ENCODE measurements at places on chromosomes 4 and X.

GRCh38 chr4:41763729-41764128, 15.2 kb upstream of the PHOX2B start:
- no peak for DNase-seq

DNA sequence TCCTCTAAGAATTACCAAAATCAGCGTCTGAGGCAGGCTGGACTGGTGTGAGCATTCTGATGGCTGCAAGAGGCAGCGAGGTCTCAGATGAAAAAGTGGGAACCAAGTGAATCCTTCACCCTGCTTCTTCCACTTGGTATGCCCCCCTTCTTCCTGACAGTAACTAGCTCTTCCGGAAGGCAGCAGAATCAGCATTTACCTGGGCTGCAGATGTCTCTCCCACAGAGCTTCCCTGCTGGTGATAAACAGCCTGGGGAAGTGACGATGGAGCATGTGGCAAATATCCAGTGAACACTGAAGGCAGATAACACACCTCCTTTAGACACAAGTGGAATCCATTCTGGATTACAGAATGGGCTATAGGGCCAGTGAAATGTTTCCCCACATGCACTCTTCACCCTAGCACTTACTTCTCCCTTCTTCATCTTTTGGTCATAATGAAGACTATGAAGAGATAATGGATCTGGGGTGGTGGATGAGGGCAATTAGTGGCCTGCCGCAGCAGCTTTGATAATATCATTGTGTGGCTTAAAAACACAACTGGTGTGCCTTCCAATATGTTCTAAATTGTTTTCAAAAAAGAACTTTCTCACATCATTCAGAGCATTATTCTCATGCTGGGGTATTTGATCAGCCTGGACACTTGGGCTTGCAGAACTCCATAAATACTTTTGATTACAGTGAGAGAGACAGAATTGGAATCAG, 60.8 kb upstream of the TBC1D9 start:
- no peak for DNase-seq

DNA sequence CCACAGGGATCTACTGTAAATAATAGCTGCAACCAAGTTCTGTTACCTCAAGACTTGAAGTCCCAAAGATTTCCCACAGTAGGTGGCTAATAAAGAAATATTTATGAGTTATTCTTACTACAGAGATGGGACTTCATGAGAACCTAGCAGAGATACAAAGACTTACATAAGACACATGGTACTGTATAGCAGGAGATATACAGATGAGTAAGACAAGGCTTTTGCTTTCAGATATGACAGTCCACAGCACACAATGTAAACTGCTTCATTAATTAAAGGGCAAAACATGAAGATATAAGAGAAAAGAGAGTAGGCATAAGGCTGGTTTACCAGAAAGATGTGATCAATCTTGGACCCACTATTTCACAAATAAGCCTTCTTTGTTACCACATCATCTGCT, 6.6 kb downstream of the ANKRD17 start:
- no peak for DNase-seq

DNA sequence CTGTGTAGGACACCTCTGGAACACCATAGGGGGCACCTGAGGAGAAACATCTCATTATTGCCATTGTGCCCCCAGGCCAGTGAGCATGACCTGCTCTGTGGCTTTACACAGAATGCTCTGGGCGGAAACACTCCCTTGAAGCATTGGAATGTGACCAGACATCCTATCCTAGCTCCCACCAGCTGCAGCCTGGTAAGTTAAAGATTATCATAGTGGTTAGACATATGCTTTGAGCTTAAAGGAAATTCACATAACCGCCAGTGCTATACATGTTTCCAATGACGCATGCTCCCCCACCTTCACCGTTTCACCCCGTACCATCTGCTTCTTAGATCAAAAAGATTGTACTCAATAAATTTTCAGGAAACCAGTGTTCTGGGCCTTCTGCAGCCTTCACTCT, 217.7 kb upstream of the CENPE start:
- no peak for DNase-seq

DNA sequence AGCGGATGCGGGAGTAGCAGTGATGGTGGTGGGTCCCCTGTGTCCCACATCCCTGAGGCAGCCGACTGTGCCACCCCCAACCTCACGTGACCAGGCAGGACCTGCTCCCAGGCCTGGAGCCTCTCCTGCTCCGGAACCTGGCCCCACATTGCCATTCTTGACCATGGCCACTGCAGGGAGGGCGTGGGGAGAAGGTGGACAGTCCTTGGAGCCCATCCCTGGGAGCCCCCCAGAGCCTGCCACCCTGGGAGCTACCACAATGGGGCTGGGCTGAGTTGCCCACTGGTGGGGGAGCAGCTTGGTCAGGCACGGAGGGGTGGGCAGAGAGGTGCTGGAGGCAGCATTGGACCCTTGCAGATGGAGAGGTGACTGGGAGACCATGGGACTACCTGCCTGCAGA, 36.8 kb downstream of the TMPRSS11A start:
- DNase-seq: no peak

DNA sequence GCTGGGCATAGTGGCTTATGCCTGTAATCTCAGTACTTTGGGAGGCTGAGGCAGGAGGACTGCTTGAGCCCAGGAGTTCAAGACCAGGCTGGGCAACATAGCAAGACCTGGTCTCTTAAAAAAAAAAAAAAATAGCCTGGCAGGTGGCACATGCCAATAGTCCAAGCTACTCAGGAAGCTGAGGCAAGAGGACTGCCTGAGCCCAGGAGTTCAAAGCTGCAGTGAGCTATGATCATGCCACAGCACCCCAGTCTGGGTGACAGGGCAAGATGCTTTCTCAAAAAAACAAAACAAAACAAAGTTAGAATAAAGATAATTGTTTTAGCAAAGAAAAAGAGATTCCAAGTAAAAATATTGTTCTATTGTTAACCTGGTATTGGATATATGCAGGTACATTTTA, 75.0 kb downstream of the LRBA start:
- DNase-seq: no peak

GRCh38 chr4:47238667-47239066, 207.3 kb downstream of the GABRB1 start:
- DNase-seq: peak; percentile 21

DNA sequence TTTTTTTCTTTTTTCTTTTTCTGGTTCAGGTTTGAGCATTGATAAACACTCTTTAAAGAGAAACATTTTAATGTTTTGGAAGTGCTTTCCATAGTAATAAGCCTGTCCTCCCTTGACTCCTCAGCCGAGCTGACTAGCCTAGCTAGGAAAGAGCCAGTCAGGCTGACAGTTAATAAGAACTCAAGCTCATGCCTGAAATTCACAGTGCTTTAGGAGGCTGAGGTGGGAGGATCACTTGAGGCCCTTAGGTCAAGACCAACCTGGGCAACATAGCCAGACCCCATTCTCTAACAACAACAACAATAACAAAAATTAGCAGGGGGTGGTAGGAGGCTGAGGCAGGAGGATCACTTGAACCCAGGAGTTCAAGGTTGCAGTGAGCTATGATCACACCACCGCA, 53.4 kb upstream of the ZCCHC13 start:
- DNase-seq: no peak

DNA sequence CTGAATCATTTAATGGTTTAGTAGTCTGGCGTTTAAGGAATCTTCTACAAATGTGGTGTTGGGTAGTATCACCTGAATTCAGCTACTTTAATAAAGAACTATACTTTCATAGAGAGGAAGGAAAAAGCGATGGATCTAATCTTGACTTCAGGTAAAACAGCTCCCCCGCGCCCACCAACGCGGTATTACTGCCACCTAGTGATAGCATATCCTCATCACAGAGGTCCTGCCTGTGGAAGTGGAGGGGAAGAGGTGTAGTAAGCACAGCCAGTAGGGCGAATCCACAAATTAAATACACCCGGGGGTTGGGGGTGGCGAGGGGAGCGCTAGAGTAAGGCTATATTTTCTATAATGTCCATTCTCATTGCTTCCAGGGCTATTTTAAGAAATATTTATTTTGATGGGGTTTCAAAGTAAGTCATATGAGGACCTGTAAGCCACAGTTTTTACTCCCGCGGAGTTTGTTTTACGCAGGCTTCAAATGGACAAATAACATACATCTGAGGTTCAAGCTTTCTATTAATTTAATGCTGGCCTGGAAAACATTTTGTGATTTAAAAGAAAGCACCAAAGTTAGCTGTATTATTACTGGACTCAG, 8.3 kb upstream of the DAPP1 start:
- DNase-seq: peak; percentile 6

DNA sequence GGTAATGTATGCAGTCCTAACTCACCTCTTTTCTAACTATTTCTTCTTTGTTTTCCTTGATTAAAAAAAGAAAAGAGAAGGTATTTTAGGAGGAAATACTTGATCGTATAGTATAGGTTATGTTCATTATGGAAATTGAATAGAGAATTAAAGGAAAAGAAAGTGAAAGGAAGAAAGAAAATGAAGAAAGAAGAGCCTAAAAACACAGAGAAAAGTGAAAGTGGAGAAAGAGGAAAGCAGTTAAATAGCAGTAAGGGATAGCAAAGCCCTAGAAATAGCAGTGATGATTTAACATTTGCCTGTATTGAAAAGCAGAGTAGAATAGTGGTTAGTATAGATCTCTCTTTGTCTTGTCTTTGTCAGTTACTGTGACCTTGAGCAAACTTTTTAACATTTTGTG, 37.0 kb downstream of the MRPL1 start:
- DNase-seq: no peak

DNA sequence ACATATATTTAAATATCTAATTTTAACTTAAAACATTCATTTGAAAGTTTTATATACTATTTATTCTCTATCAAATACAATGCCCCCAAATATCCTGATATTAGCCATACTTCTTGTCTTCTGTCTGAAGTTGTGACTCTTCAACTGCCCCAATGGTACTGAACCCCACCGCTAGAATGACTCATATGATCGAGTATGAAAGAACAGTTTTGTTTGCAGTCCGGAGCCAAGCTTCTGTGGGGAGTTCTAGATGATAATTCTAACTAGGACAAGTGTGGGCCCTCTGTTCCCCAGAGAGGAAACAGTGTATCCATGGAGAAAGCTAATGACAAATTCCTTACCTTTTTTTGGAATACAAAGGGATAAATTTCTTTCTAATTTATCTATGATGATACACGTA, 24.7 kb upstream of the CT47A1 start:
- DNase-seq: peak; percentile 6

GRCh38 chr4:111362941-111363361, 740.1 kb upstream of the PITX2 start:
- peak; percentile 19 for DNase-seq

- DNase-seq: no peak
These were observed 1005.9 kb upstream of the ADGRL3 start for GRCh38 chr4:60194214-60194613.

DNA sequence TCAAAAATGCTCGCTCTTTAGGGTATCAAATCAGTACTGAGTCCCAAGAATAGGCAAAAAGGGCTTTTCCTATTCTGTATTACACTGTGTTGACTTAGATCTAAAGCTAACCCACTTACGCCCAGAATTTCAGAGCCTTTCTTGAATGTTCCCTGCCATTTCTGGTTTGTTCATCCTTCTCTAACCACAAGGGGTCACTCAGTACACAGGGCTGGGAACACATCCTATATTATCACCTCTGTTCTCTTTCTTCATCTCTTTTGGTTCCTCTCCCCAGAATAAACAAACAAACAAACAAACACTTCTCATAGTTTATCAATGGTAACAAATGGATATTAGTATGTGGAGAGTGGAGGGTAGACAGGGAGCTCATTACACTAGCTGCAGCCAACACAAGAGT, 25.5 kb upstream of the MORC4 start:
- peak; percentile 2 for DNase-seq

DNA sequence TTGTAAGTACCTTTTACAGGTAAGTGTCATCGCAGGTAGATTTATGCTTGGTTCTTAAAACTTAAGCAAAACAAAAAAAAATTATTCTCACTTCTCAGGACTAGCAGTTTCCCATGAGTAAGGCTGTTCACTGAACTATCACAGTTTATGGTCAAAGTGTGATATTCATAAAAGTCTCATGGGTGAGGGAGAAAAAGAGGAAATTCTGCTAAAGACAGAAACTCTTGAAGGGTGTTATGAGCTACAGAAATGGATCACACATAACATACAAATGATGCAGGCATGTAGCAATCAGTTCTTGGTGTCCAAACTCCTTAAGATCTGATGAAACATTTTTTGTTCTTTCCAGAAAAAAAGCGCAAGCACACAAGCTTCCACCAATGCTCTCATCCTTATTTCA, 8.5 kb downstream of the RAB9A start:
- DNase-seq: no peak

DNA sequence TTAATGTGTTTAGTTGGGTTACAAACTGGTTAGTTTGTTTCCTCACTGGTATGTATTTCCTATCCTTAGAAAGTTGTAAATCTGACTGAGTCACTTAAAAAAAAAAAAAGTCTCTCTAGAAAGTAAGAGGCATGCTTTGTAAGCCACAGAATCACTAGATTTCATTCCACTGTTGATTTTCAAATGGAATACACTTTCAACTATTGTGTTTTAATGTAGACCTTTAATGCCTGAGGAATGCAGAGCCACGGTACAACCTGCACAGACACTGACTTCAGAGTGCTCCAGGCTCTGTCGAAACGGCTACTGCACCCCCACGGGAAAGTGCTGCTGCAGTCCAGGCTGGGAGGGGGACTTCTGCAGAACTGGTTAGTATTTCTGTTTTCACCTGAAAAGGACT, 88.6 kb downstream of the HHIP start:
- DNase-seq: peak; percentile 82

- no peak for DNase-seq
These were observed 2.8 kb upstream of the TIFA start for GRCh38 chr4:112288455-112288854.
